ENCODE measurements at places on chromosomes 16 and 17.

GRCh38 chr17:43338886-43339516 lies 59.8 kb upstream of the ARL4D start:
- peaks cover 9% of the 10 kb centered on the region for H3K4me1 ChIP-seq
- no peaks in the 10 kb centered on the region for H3K36me3 ChIP-seq
- no peak for DNase-seq

- no peak overlapping the region for H3K27ac ChIP-seq
- H3K4me1 ChIP-seq = no peaks in the 10 kb centered on the region
- no peak overlapping the region for H3K4me3 ChIP-seq
- H3K27me3 ChIP-seq = no peaks in the 10 kb centered on the region
Measured at GRCh38 chr16:30541502-30542329, 7.1 kb upstream of the ZNF747 start.

DNA sequence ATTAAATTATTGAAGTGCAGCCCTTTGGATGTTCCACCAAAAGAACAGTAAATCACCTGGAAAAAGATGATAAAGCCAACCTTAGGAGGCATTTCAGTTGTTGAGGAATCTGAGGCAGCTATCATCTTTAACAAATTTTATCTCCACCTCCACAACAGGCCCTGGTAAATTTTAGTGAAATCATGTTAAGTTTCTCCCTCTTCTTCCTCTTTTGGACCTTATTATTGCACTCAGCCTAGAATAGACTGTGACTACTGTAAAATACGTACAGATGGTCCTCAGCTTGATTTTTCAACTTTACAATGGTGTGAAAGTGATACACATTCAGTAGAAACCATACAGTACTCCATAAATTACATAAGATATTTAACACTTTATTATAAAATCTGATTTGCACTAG lies 90.3 kb downstream of the USP32 start:
- H3K4me3 ChIP-seq = no peak overlapping the region
- H3K36me3 ChIP-seq = no peaks in the 10 kb centered on the region
- H3K27ac ChIP-seq = no peak overlapping the region

DNA sequence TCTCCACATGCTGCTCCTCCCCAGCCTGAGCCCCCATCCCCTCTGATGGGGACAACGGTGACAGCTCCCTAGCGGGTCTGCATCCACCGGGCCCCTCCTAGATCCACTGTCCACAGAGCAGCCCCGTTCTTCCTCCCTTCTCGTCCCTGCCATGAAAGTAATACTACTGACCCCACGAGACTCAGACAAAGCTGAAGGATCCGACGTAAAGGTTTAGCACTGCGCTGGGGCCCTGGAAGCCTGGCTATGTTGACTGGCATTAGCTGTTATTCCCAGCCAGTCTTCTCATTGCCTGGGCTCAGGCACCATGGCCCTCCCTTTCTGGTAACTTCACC lies 30.7 kb downstream of the VAC14 start:
- H3K36me3 ChIP-seq = peaks cover 13% of the 10 kb centered on the region
- H3K4me3 ChIP-seq = no peak overlapping the region
- no peak for DNase-seq
- no peaks in the 10 kb centered on the region for H3K27me3 ChIP-seq

DNA sequence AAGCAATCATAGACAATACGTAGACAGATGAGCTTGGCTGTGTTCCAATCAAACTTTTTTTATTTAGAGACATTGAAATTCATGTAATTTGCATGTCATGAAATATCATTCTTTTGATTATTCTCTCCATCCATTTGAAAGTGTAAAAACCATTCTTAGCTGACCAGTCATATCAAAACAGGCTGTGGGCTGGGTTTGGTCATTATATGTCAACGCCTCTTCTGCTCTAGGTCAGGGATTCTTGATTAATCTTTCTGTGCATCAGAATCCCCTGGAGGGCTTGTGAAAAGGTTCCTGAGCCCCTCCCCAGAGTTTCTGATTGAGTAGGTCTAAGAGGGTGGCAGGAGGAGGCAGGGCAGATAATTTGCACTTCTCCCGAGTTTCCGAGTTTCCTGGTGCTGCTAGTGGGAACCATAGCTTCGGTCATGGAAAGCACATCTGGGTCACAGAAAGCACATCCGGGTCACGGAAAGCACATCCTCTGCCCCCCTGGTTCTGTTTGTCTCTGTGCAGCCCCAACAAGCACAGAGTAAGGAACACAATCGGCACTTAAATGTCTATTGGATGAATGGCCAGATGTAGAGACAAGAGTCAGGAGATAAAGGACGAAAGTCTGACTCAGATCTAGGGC lies 16.4 kb downstream of the PIMREG start:
- H3K4me3 ChIP-seq = no peak overlapping the region
- DNase-seq = no peak
- H3K36me3 ChIP-seq = peaks cover 6% of the 10 kb centered on the region

DNA sequence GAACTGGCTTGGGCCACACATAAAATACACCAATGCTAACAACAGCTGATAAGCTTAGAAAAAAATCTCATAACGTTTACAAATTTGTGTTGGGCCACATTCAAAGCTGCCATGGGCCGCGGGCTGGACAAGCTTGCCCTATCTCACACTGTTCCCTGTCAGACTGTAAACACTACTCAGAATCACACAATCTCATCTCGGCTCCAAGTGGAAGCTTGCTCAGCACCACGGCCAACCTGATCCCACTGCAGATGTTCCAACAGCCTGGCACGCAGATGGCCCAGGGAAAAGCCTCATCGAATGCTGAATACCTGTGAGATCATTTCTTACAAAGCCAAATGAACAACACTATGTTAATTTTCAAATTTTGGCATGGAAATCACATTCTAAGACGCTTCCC lies 125.8 kb downstream of the ANKRD11 start:
- H3K4me3 ChIP-seq = no peak overlapping the region
- peaks cover 78% of the 10 kb centered on the region for H3K4me1 ChIP-seq
- DNase-seq = no peak
- peak overlapping the region; percentile 75 for H3K27ac ChIP-seq

DNA sequence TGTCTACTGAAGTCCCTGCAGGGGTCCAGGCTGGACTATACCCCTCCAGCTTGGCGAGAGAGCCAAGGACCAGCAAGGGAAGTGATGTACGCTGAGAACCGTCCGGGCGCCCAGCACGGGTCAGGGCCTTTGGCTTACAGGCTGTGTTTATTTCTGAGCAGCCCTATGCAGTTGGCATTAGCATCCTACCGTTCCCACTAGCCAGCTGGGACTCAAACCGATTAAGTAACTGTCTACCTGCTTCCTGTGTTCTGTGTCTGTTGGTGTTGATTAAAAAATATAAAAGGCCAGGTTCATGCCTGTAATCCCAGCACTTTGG lies 73.8 kb downstream of the CMIP start:
- H3K27ac ChIP-seq = no peak overlapping the region
- H3K36me3 ChIP-seq = peaks cover 10% of the 10 kb centered on the region
- H3K4me1 ChIP-seq = peaks cover 46% of the 10 kb centered on the region
- no peak for DNase-seq
- no peaks in the 10 kb centered on the region for H3K27me3 ChIP-seq

- no peaks in the 10 kb centered on the region for H3K27me3 ChIP-seq
- H3K4me1 ChIP-seq = no peaks in the 10 kb centered on the region
- peak; percentile 13 for DNase-seq
- H3K4me3 ChIP-seq = no peak overlapping the region
- no peaks in the 10 kb centered on the region for H3K36me3 ChIP-seq
Measured at GRCh38 chr17:34146440-34147043, 108.5 kb upstream of the CCL2 start.

- H3K4me3 ChIP-seq = no peak overlapping the region
- no peak for DNase-seq
- no peaks in the 10 kb centered on the region for H3K27me3 ChIP-seq
- no peak overlapping the region for H3K27ac ChIP-seq
- no peaks in the 10 kb centered on the region for H3K36me3 ChIP-seq
Measured at GRCh38 chr17:64022611-64023063, 2.2 kb upstream of the ICAM2 start.
